ENCODE measurements at places on chromosomes 16 and 17. TPM values are rescaled to one million over a fixed set of nuclear protein-coding genes. Genes with fewer than 3 reads are reported as not detected.

KRTAP3-2 gene
- total RNA-seq = not detected

RAC3 gene
- total RNA-seq = 5.7 TPM

TP53TG3B gene
- total RNA-seq = not detected

LGALS9 gene
- total RNA-seq = 1.8 TPM

KRTAP17-1 gene
- total RNA-seq = not detected

SLC6A4 gene
- under 0.01 TPM for total RNA-seq

SLC16A11 gene
- 0.28 TPM for total RNA-seq

FBXW10 gene
- 0.09 TPM for total RNA-seq

ATXN7L3 gene
- total RNA-seq = 25.9 TPM

FLII gene
- 351 TPM for total RNA-seq

CTRB1 gene
- not detected for total RNA-seq

EVPLL gene
- not detected for total RNA-seq

ZNF688 gene
- 12.1 TPM for total RNA-seq

GINS2 gene
- total RNA-seq = 1.1 TPM

TBC1D3H gene
- total RNA-seq = not detected

CES3 gene
- total RNA-seq = 0.14 TPM

PRSS8 gene
- total RNA-seq = under 0.01 TPM
